ENCODE measurements at places on chromosomes 6 and 20.

- no peak for DNase-seq
Observed at GRCh38 chr6:112618849-112619248, 271.7 kb downstream of the RFPL4B start.

DNA sequence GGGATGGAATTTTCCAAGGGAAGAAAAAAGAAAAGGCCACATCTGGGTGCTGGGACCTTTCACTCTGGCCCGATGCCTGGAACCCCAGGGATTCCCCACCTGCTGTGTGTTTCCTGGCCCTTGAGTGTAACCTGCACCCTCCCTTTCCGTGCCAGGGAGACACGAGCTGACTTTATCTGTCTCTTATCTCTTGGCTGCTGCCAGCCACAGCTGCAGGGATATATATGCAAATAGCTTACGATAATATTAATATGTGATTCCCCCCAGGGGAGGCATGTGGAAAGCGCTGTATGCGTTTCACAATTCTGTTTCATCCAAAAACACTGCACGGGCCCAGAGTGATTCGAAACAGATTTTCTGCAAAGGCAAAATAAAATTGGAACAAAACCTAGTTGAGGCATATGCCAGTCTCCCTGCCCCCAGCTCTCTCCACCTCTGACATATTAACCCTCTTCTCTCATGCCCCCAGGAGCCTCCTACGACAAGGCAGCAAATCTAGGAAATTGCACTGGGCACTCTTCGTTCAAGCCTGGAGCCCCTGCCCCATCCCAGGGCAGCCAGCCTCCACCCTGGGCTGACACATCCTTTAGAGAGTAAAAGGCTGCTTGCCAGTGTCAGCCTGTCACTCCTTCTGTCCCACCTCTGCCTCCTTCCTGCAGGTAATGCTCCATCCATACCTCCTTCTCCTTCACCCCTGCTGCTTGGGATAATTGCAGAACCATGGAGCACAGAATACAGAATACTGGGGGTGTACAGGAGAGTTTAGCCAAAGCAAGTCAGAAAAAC is 1.3 kb downstream of the RIPOR3 start:
- DNase-seq = no peak

GRCh38 chr20:57310821-57311514 is 18.6 kb upstream of the SPO11 start:
- DNase-seq = no peak

DNA sequence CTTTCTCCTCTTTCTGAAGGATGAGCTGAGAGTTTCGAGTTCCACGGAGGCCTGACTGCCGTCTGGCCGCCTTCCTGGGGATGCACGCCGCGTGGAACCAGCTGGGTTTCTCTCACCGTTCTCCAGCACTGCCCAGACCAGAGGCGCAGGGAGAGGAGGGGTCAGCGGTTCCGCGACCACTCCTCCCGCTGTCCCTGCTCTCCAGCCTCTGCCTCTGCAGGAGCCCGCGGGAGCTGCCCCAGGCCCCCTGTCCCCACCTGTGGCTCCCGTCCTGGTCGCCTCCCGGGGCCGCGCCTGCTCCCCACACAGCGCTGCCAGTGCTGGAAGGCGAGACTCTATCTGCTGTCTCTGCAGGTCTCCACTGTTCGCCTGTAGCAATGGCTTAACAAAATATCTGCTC is 106.8 kb upstream of the AFDN start:
- no peak for DNase-seq
